Kidney epithelial cell (primary cell): ENCODE measurements at places on chromosomes 3 and 15. TPM values are rescaled to one million over a fixed set of nuclear protein-coding genes. Genes with fewer than 3 reads are reported as not detected.

GRCh38 chr3:24944805-24945520, 450.3 kb upstream of the THRB start:
- DNase-seq: no peak

- DNase-seq: no peak
These were observed 5.5 kb downstream of the SMAD6 start for GRCh38 chr15:66707310-66708082.

Gene FGF12
- 3.2 and 5.9 TPM in 2 replicates for total RNA-seq

DNA sequence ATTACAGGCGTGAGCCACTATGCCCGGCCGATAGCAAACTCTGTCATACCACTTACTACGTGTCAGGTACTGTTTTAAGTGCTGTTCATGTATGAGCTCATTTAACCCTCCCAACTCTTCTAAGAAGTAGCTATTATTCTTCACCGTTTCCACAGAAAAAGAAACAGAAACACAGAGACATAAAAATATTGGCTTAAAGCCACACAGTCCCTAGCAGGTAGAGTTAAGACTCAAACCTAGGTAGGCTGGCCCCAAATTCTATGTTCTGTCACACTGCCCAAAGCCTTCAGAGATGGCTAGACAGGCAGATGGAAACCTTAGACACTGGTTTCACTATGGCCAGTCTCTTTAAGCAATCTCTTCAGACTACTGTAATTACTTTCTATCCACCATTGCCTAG, 149.8 kb upstream of the KCNMB2 start:
- DNase-seq: no peak

GRCh38 chr3:110710603-110711002, 361.0 kb upstream of the NECTIN3 start:
- DNase-seq: no peak
